ENCODE measurements at places on chromosomes 7 and 10. TPM values are rescaled to one million over a fixed set of nuclear protein-coding genes. Genes with fewer than 3 reads are reported as not detected.

SPOCK2 gene
- 27.9 TPM for total RNA-seq

PHTF2 gene
- total RNA-seq = 7.7 TPM

LRRC17 gene
- total RNA-seq = 7.8 TPM

NPVF gene
- not detected for total RNA-seq

CC2D2B gene
- total RNA-seq = 0.52 TPM

PPP1R3A gene
- not detected for total RNA-seq

ASB10 gene
- not detected for total RNA-seq

SAP25 gene
- total RNA-seq = not detected

POLL gene
- total RNA-seq = 26.1 TPM

ZPBP gene
- total RNA-seq = not detected

CALHM3 gene
- not detected for total RNA-seq

PURB gene
- total RNA-seq = 6.9 TPM

HOGA1 gene
- 10.8 TPM for total RNA-seq

GPR146 gene
- not detected for total RNA-seq

SEMA3D gene
- total RNA-seq = 0.35 TPM

Data from epithelial cell of proximal tubule (primary cell).